ENCODE measurements at places on chromosomes 1 and 21.
A peak's percentile ranks its signal among the peaks of the same experiment; 100 is the strongest.

DNA sequence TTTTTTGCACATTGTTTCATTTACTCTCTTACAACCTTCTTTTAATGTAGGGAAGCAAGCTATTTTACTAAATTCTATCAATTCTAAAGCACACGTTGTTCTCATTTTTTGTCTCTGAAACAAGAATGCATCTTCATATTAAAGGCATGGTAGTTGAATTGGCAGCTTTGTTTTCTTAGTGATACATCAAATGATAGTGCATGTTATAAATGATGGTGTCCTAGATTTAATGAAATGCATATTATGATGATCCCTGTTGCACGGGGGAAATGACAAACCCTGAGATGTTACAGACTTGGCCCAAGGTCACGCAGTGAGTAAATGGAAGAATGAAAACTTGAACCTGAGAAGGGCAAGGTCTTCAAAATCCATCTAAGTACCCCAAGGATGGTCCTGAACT, 213.1 kb downstream of the KAZN start:
- no peak for DNase-seq

- DNase-seq, result no peak
Measured at GRCh38 chr1:35809114-35810095, 1.6 kb downstream of the AGO4 start.

DNA sequence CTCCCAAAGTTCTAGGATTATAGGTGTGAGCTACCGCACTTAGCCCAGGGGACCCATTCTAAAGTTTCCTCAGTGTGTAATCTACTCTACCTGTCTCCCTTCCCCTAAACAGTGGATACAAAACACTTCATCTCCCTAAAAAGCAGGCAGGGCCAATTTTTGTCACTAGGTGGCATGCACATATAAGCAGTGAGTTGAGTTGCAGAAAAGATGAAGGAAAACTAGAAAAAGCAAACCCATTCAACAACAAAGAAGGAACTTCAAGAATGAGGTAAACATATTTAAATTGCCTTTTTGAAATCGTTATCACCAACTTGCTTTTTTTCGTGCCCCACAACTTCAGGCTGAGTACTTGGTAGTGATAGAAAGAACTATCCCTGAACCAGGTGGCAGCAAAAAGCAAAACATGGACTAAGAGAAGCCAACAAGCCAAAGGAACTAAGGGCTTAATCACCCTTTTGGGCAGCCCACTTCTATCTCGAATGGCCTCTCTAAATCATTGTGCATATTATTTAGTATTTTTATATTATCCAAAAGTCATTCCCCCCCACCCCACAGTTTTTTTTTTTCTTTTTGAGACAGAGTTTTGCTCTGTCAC, 19.7 kb upstream of the ALDH9A1 start:
- DNase-seq, result peak; percentile 32

GRCh38 chr1:108200687-108201051, 526 bp upstream of the SLC25A24 start:
- peak; percentile 61 for DNase-seq

DNA sequence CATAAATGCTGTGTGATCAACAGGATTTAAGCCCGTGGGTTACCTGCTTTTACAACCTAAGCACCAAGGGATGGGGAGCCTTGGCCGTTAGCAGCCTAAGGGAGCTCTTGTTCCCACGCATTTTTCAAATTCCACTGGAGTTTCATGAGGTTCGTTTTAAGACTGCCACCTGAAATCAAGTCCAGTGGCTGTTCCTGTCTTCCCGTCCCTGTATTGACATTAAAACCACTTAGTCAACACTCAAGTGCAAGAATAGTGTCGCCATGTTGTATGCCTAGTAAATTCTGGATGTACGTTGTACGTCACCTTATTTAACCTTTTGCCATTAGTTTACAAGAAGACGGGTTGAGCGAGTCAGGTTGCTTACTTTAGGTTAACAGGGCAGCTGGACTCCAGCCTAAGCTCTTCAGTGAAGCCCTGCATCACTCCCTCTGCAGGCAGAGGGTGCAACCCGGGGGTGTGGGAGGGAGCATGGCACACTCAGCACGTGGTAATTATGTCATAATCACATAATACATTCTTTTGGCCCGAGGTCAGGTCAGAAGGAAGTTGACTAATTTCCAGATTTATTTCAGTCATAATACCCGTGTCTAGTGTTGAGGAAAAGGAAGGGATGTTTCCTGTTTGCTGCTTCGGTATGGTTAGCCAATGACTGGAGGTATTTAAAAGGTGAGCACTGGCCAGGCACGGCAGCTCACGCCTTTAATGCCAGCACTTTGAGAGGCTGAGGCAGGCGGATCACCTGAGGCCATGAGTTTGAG, 42.5 kb downstream of the CNST start:
- DNase-seq, result peak; percentile 29

DNA sequence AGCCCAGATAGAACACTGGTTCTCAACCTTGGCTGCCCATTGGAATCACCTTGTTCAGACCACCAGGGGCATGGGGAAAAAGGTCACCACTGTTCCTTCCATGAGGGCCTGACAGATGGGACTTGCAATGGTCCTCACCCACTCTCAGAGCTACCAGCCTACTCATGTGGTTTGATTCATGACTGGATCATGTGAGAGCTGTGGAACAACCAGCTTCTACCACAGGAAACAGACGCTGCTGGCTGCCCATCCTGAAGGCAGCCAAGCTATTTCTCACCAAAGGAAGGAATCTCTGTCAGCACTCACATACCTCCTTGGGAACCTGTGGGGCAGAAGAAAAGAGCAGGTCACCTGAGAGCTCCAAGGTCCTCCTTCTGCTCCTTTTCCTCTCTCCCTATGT, 53.6 kb downstream of the CAPN8 start:
- no peak for DNase-seq

GRCh38 chr1:942864-943533, 16.1 kb downstream of the NOC2L start:
- DNase-seq, result no peak

GRCh38 chr1:175244206-175244605, 51.6 kb upstream of the KIAA0040 start:
- DNase-seq, result no peak

- no peak for DNase-seq
Measured at GRCh38 chr21:26366781-26367180, 196.2 kb upstream of the APP start.

GRCh38 chr1:12339811-12340543, 110.1 kb downstream of the VPS13D start:
- no peak for DNase-seq

DNA sequence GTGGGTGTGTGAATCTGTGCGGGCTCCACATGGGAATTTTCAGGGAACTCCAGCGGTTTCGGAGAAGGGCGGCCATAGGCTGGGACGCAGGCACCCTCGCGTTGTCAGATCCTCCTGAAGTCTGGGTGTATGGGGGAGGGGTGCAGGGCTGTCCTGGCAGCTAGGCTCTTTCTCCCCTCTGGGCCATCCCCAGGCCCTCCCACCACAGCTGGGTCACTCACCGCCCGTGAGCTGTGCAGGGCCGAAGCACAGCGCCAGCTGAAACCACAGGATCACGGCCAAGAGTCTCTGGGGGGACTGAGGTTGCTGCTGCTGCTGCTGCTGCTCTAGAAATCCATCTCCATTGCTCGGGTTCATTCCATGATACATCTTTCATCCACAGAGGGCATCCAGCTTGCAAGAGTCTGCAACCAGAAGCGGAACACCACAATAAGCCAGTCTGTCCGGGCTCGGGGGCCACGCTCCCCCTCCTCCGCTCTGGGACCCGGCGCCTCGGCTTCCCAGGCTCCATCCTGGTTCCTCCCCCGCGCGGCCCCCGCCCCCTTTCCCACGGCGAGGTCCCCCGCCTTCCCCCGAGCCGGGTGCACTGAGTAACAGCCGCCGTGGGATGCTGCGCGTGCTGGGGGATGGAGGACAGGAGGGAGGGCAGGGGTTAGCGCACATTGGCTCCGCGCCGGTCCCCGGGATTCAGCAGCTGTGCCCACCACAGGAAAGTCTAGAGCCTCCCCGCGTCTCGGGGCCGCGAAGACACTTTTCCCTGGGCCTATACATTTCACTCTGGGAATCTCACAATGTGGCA, 720 bp downstream of the SUSD4 start:
- DNase-seq, result peak; percentile 31

DNA sequence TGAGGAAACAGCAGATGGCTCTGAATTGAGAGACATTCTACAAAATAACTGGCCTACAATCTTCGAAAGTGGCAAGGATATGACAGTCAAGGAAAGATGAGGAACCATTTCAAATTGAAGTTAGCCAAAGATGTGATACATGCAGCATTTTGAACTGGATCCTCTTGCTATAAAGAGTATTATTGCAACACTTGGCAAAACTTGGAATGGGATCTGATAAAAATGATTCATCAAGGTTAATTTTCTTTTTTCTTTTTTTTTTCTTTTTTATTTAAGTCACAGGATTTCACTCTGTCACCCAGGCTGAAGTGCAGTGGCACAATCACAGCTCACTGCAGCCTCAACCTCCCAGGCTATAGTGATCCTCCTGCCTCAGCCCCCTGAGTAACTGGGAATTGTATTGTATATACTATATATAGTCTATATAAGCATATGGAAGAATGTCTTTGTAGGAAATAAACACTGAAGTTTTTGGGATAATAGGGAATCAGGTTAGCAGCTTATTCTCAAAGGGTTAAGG, 49.8 kb upstream of the GJA8 start:
- DNase-seq, result no peak

DNA sequence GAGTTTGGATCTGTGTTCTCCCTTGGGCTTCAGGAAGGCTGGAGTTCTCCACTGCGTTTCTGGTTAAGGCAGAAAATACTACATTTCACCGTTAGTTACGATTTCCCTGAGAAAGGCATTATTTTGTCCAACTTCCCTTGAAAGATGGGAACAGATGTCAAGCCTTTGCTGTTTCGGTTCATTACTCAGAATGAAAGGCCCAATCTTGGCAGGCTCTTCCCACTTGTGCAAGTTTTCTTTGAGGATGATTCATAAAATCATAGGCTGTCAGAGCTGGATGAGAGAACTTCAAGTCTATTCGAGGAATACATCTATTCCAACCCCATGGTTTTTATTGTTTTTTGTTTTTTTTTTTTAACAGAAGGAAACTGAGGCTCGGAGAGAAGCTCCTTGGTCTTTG, 205.2 kb downstream of the GRIK3 start:
- peak; percentile 14 for DNase-seq

DNA sequence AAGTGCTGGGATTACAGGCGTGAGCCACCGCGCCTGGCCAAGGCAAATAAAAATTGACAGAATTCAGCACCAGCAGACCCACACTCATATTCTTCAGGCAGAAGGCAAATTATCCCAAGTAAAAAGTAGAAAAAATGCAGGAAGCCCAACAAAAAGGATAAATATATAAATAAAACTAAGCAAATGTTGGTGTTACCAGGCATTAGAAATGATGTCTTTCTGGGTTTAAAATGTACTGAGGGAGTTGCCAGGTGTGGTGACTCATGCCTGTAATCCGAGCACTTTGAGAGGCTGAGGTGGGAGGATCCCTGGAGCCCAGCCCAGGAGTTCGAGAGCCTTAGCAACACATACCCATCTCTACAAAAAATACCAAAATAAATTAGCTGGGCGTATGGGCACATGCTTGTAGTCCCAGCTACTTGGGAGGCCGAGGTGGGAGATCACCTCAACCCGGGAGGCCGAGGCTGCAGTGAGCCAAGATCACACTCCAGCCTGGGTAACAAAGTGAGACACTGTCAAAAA, 6.3 kb downstream of the INTS11 start:
- DNase-seq, result no peak

GRCh38 chr1:95048317-95048716, 24.4 kb downstream of the ALG14 start:
- DNase-seq, result no peak

DNA sequence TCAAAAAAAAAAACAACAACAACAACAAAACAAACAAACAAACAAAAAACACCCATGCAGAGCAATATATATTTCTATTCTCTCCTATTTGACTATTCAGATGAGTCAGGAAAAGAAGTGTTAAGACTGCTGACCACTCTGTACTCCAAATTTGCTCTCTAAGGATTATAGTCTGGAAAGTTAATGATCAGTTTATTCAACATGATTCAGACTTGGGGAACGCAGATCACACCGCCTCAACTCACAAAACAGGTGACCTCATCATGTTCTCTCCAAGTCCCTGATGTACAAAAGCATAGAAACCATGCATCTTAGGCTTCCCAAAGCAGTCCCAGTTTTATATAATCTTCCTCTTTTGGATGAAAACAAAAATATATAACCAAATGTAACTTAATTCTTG, 51.9 kb upstream of the PRRC2C start:
- DNase-seq, result no peak

DNA sequence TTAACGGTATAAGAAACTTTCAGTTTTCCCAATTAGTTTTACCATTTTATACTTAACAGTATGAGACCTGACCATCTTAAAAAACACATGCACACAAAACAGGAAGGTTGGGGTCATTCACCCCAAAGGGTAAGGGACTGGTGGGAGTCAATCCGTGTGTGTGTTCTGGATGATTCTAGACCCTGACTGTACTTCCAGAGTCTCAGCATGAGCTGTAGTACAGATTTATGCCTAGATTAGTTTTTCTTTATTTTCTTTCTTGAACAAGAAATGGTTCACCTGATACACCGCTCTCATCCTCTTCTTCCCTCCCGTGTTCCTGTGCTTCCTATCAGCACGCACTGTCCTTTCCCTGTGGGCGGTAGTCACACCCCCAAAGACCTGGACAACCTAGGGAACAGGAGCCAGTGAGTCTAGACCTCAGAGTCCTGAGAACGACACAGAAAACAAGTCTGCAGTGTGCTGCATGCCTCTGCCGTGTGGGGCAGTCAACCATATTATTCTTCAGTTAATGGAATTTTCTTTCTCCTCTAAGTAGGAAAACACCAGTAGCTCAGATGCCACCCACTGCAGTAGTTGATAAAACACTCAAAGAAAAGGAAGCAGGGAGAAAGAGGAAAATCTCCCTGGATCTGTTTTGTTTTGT, 38.9 kb upstream of the MRPS6 start:
- DNase-seq, result no peak

GRCh38 chr1:3644273-3644672, 5.6 kb downstream of the WRAP73 start:
- DNase-seq, result no peak

- no peak for DNase-seq
Measured at GRCh38 chr1:100543640-100544039, 5.7 kb downstream of the GPR88 start.

DNA sequence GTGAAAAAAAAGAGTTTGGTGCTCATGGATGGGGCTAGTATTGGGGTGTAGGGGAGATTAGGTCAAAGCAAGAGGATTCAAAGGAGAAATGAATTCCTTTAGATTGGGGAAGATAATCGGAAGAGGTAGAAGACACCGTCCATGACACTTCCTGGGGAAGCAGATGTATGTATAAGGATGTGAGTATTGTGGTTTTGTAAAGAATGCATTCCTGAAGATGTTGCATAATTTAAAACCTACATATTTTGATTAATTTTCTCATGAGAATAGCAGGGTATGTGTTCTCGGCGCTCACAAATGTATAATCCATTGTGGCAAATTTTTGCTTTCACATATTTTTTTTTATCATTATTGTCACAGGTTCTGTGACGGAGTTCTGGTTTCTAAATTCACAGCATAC, 5.5 kb upstream of the LGALS8 start:
- no peak for DNase-seq
